ENCODE measurements at places on chromosomes 2 and 18.
A peak's percentile ranks its signal among the peaks of the same experiment; 100 is the strongest.

- DNase-seq, result no peak
These were observed 201.7 kb upstream of the RBBP8 start for GRCh38 chr18:22731398-22731797.

GRCh38 chr2:170396799-170397459 is 219.0 kb downstream of the MYO3B start:
- DNase-seq, result no peak

- DNase-seq, result no peak
These were observed 492.4 kb upstream of the LRATD1 start for GRCh38 chr2:14140009-14140550.

GRCh38 chr2:212727751-212728150 is 189.1 kb upstream of the ERBB4 start:
- no peak for DNase-seq

- DNase-seq, result no peak
These were observed 165.2 kb upstream of the APCDD1 start for GRCh38 chr18:10289251-10289650.

GRCh38 chr18:45423659-45424058 is 191.6 kb upstream of the SLC14A2 start:
- no peak for DNase-seq

- DNase-seq, result no peak
These were observed 125.3 kb upstream of the CCDC68 start for GRCh38 chr18:55084550-55084949.

- no peak for DNase-seq
These were observed 210.4 kb upstream of the SP5 start for GRCh38 chr2:170504810-170505145.

DNA sequence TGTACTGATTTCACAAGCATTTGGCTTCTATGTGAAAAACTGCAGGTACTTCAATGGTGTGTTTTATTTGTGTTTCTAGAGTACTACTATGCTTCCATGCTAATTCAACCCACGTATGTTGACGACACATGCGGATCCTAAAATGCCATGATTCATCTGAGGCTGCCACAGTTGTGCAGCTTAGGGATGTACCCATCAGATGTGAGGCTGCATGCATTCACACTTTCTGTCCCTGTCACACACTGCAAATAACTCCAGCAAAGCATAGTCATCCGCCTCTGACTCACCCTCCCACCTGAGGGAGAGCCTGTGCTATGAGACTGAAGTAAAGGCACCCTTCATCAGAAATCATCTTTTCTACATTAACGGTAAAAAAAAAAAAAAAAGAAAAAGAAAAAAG is 22.1 kb upstream of the SERTAD2 start:
- DNase-seq, result no peak

- DNase-seq, result peak; percentile 48
These were observed at the start of the genes PEX13 and PUS10 for GRCh38 chr2:61017556-61018317. Gene PEX13, plus strand, starts transcription at chr2:61017720. Its CDS starts 40 bp downstream, at chr2:61017760. Gene PUS10, minus strand, starts transcription at chr2:61018255. Its CDS starts 6,365 bp downstream, at chr2:61011890.

DNA sequence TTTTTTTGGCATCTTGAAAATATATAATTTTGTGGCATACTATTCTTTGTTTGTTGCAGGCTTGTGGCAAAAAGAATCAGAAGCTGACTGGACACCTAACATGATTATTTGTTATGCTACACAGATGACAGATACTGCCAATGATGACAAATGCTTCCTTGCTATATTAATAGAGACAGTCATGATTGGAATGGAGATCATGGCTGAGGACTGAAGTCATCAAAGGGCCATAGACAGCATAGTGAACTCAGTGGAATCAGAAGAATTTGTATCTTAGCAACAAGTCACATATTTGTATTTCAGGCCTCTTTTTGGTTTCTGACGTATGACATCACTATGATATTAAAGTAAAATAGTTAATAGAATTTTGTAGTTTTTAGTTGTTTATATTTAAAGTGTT is 1003.8 kb upstream of the DDX18 start:
- no peak for DNase-seq

DNA sequence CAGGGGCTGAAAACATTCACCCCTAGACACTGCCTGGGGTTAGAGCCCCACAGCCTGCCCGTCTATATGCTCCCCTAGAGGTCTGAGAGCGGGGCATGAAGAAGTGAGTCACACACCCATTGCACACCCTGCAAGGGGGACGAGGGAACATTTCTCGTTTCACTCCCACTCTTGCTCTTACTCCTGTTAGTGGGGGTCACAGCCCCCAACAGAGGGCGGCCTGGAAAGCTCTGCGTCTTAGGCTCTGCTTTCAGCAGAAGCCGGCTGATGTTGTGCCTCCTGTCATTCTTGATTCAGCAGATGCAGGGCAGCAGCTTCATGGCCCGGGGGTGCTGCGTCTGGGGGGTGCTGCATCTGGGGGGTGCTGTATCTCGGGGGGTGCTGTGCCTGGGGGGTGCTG is 141.3 kb downstream of the ASB1 start:
- DNase-seq, result no peak

DNA sequence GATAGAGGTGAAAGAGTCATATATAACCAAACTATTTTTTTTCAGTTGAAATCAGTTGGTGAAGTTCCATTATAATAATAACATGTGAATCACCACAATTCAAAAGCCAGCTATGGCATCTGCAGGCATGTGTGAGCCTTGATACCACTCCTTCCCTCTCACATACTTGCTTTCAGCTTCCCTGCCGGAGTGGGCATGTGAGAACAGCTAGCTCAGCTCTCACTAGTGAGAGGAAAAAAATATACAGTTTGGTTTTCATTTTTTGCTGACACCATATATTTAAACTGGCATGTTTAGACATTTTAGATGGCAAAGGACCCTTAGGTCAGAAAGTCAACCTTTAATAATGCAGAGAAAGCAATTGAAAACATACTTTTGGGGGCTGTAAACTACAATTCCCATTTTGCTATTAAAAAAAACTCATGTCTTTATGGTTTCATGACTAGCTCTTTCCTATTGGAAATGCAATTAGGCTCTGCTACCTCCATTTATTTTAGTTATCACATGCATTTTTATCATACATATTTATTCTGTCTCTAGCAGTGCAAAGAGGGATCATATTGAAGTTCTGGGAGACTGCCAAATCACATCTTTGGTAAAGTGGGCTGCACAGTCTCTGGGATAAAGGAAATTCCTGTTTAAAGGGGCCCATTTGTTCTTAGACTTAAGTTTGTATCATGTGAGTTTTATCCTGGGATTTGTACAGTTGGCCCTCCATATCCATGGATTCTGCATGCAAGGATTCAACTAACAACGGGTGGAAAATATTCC is 33.2 kb upstream of the SLC40A1 start:
- DNase-seq, result no peak

GRCh38 chr18:40447820-40448219 is 1507.2 kb upstream of the PIK3C3 start:
- DNase-seq, result no peak

GRCh38 chr2:12131975-12132374 is 385.5 kb downstream of the LPIN1 start:
- no peak for DNase-seq
